ENCODE measurements at places on chromosomes 5 and 9.

DNA sequence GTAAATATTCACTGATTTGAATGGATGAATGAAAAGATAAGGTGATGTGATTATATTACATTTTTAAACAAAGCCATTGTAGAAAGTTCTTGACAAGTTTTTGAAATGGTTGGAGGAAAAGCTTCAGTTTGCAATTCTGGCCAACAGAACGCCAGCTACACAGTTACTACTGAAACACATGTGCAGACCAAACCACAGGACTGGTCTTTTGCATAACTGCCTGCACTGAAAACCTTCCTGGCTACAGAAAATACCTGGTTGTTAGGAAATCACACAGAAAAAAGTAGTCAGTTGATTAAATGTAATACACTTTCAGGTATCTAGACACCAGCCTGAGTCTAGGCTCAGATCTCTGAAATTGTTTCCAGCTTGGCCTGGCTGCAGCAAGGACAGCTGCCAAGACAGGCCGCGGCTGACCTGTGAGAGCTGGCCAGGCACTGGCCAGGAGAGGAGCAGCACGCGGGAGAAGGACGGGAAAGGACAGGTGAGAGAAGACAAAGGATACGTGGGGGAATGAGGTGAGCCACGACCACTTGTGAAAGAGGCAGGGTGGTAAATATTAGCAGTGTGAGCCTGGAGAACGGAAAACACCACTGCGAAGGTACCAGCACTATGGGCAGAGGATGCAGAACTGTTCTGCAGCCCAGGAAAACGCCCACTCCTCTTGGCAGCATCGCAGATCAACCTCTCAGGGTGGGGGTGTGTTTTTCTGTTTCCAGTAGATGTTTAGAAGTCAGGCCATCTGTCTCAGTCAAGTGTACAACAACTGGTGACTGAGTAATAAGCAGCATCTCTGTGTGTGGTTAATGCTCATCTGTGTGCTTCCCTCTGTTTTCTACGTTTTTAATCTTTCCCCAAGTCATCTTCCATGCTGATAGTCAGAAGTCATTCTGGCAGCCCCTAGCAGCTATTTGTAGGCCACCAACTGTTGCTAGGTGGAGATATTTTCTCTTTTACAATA is 137.4 kb downstream of the SCAMP1 start:
- H3K4me1 ChIP-seq = no peaks in the 10 kb centered on the region
- H3K27ac ChIP-seq = no peak overlapping the region
- DNase-seq = no peak
- H3K4me3 ChIP-seq = no peak overlapping the region

DNA sequence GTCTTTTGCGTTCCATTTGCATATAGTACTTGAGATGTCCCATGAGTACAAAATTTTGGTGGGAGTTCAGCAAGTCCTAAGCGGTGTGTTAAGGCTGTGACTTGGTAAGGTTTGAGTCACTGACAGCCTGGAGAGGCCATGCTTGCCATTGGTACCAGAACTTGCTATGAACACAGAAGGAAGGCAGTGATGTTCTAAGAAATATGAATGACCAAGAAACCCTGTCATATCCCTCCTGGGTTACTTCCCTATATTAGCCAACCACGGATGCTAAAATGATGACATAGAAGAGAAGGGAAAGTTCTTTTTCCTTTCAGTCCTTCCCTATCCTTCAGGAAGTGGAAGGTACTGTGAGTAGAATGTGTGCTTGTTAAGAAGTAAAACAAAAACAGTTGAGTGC is 136.7 kb downstream of the GCNT1 start:
- H3K27me3 ChIP-seq = no peaks in the 10 kb centered on the region
- DNase-seq = no peak
- peaks cover 3% of the 10 kb centered on the region for H3K36me3 ChIP-seq
- no peak overlapping the region for H3K4me3 ChIP-seq
- H3K4me1 ChIP-seq = no peaks in the 10 kb centered on the region

DNA sequence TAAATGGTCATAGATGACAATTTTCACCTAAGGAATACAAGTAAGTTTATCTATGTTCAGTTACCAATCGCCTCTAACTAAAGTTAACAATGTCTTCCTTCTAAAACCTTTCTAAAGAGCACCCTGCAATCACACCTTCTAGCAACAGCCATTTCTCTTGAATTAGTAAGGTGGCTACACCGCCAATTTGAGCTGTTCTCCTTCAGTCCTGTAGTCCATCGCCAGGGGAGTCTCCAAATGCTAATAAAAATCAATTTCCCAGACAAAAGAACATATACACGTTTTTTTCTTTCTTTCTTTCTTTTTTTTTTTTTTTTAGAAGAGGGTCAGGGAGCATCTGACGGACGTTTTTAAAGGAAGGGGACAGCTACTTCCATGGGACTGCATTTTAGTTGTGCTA is 729 bp upstream of the RORB start:
- peak overlapping the region; percentile 79 for H3K4me3 ChIP-seq
- no peak overlapping the region for H3K27ac ChIP-seq
- peaks cover 16% of the 10 kb centered on the region for H3K4me1 ChIP-seq
- DNase-seq = no peak
- H3K36me3 ChIP-seq = peaks cover 14% of the 10 kb centered on the region

DNA sequence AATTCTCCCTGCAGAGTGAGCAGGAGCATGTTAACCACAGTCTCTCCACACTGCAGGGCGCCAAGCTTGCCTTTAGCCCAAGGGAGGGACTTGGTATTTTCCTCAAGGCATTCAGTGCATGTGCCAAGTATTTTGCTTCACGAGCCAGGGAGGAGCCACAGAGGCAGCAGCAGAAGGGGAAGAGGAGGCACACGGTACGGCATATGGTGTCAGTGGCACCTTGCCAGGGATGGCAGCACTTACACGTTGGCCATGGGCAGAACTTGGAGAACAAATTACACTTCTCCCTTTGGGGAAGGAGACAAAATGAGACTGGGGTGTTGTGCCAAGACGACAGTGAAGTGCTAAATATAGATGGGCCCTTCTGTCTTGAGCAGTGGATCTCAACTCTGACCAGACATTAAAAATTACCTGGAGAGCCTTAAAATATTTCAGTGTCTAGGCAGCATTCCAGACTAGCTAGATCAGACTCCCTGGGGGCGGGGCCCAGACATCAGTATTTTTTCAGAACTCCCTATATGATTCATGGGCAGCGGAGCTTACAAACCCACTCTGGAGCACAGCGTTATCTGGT is 155.8 kb downstream of the DRD1 start:
- H3K36me3 ChIP-seq = no peaks in the 10 kb centered on the region
- H3K27me3 ChIP-seq = peaks cover 13% of the 10 kb centered on the region
- no peak for DNase-seq

- no peak for DNase-seq
- H3K27ac ChIP-seq = no peak overlapping the region
- H3K4me3 ChIP-seq = no peak overlapping the region
- H3K4me1 ChIP-seq = no peaks in the 10 kb centered on the region
Measured at GRCh38 chr5:174610968-174611367, 113.4 kb upstream of the MSX2 start.

DNA sequence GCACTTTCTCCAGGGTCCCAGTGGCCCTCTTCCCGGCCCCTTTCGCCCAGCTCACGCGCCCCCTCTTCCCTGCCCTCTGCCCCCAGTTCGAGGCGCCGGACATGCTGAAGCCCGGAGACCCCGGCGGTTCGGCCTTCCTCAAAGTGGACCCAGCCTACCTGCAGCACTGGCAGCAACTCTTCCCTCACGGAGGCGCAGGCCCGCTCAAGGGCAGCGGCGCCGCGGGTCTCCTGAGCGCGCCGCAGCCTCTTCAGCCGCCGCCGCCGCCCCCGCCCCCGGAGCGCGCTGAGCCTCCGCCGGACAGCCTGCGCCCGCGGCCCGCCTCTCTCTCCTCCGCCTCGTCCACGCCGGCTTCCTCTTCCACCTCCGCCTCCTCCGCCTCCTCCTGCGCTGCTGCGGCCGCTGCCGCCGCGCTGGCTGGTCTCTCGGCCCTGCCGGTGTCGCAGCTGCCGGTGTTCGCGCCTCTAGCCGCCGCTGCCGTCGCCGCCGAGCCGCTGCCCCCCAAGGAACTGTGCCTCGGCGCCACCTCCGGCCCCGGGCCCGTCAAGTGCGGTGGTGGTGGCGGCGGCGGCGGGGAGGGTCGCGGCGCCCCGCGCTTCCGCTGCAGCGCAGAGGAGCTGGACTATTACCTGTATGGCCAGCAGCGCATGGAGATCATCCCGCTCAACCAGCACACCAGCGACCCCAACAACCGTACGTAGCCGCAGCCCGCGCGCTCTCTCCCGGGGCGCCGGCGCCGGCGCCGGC is 1.0 kb downstream of the PRDM6 start:
- H3K27ac ChIP-seq = no peak overlapping the region
- peaks cover 30% of the 10 kb centered on the region for H3K4me1 ChIP-seq
- DNase-seq = no peak
- peaks cover 3% of the 10 kb centered on the region for H3K36me3 ChIP-seq
- H3K4me3 ChIP-seq = no peak overlapping the region

GRCh38 chr9:91558879-91559278 is 135.2 kb upstream of the NFIL3 start:
- H3K27me3 ChIP-seq = peaks cover 43% of the 10 kb centered on the region
- H3K36me3 ChIP-seq = no peaks in the 10 kb centered on the region
- no peak for DNase-seq

DNA sequence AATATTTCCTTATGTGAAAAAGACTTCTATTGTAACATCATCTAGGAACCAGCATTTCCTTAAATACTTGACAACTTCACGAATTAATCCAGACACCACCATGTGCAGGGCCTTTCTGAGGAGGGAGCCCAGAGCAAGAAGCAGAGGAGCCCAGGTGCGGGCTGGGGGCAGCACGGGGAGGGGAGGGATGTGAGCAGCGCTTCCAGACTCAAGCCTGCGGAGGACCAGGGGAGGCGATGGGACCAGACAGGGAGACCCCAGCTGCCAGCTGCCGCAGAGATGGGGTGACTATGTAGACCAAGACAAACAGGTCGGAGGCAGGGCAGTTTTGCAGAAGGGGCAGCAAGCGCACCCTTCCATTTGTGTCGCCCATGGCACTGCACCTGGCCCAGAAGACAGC is 596.1 kb downstream of the IRX1 start:
- H3K4me1 ChIP-seq = no peaks in the 10 kb centered on the region
- H3K4me3 ChIP-seq = no peak overlapping the region
- no peak overlapping the region for H3K27ac ChIP-seq
- no peaks in the 10 kb centered on the region for H3K27me3 ChIP-seq

DNA sequence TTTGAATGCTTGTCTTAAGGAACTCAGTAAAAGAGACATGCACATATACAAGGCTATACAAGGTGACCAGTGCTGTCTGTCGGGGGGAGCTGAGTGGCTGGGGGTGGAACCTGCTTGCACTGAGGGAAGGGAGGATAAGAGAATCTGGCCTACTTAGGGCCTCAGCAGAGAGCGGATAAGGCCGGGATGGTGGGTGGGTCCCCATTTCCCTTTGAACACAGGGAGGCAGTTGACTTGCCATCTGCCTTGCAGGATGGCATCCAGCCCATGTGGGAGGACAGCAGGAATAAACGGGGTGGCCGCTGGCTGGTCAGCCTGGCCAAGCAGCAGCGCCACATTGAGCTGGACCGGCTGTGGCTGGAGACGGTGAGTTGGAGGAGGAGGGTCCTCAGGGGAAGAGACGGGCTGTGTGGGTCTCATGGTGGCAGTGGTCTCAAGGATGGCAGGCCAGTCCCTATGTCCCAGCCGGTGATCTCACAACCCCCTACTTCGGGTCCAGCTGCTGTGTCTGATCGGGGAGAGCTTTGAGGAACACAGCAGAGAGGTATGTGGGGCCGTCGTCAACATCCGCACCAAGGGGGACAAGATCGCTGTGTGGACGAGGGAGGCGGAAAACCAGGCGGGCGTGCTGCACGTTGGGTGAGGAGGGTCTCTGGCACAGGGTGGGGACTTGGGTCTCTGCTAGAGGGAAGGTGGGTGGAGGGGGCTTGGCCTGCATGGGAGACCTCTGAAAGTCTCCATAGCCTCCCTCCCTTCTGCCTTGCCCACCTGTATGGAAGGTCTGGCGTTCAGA is 2.2 kb upstream of the TSPAN17 start:
- H3K4me1 ChIP-seq = peaks cover 31% of the 10 kb centered on the region
- H3K36me3 ChIP-seq = peaks cover 14% of the 10 kb centered on the region
- peak overlapping the region; percentile 70 for H3K27ac ChIP-seq

- H3K36me3 ChIP-seq = no peaks in the 10 kb centered on the region
- DNase-seq = no peak
- H3K4me1 ChIP-seq = no peaks in the 10 kb centered on the region
- H3K4me3 ChIP-seq = no peak overlapping the region
- H3K27ac ChIP-seq = no peak overlapping the region
- H3K27me3 ChIP-seq = peaks cover 13% of the 10 kb centered on the region
Measured at GRCh38 chr9:79266986-79267385, 304.8 kb upstream of the TLE4 start.

DNA sequence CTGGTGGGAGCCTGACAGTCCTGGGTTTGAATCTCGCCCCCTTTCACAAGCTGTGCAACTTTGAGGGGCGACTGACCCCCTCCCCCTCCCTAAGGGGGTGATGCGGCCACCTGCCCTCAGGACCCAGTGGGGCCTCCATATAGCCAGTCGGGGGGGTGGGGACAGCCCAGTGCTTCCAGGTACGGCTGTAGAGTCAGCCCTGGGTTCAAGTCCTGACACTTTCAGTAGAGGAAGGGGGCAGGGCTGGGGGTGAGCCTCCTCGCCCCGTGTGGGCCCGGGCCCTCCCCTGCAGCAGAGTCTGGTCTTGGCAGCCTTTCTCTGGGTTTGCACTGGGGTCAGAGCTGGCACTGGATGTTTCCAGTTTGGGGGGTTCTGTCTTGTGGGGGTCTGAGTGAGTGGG is 216.3 kb downstream of the C9orf50 start:
- peaks cover 13% of the 10 kb centered on the region for H3K4me1 ChIP-seq
- peaks cover 16% of the 10 kb centered on the region for H3K36me3 ChIP-seq
- no peak overlapping the region for H3K27ac ChIP-seq
- no peak overlapping the region for H3K4me3 ChIP-seq
- no peak for DNase-seq

DNA sequence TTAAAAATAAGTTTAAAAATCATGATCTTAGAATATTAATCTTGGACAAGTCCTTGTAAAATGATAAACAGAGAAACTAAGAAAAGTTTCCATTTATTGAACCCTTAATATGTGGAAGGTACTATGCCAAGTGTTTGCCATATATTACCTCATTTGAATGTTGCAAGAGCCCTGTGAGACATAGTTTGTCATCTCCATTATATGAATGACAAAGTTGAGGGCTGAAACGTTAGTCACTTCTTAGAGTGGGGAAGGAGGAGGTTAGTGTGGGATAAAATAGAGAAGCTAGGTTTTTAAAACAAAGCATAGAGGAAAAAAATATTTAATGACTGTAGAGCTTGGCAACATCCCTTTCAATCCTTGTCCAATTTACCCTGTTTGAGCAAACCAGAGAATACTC is 2.0 kb downstream of the TNC start:
- H3K27me3 ChIP-seq = peaks cover 87% of the 10 kb centered on the region
- H3K27ac ChIP-seq = no peak overlapping the region
- DNase-seq = no peak
- no peaks in the 10 kb centered on the region for H3K36me3 ChIP-seq

- no peak for DNase-seq
- H3K4me1 ChIP-seq = no peaks in the 10 kb centered on the region
- H3K36me3 ChIP-seq = no peaks in the 10 kb centered on the region
- H3K4me3 ChIP-seq = no peak overlapping the region
- no peaks in the 10 kb centered on the region for H3K27me3 ChIP-seq
Measured at GRCh38 chr5:33046091-33046490, 335.0 kb downstream of the NPR3 start.

- H3K36me3 ChIP-seq = peaks cover 9% of the 10 kb centered on the region
- no peak for DNase-seq
- H3K27ac ChIP-seq = no peak overlapping the region
- no peak overlapping the region for H3K4me3 ChIP-seq
- H3K4me1 ChIP-seq = no peaks in the 10 kb centered on the region
- no peaks in the 10 kb centered on the region for H3K27me3 ChIP-seq
Measured at GRCh38 chr9:133155156-133155555, 8.6 kb downstream of the GBGT1 start.
